DND-41 (cell line): ENCODE measurements at places on chromosomes 16 and 17.

GRCh38 chr17:64155751-64156544 lies 26.0 kb upstream of the ERN1 start:
- DNase-seq, result no peak

GRCh38 chr16:15566095-15566494 lies 76.9 kb downstream of the MARF1 start:
- no peak for DNase-seq

GRCh38 chr16:53529513-53529912 lies 26.5 kb upstream of the AKTIP start:
- no peak for DNase-seq

DNA sequence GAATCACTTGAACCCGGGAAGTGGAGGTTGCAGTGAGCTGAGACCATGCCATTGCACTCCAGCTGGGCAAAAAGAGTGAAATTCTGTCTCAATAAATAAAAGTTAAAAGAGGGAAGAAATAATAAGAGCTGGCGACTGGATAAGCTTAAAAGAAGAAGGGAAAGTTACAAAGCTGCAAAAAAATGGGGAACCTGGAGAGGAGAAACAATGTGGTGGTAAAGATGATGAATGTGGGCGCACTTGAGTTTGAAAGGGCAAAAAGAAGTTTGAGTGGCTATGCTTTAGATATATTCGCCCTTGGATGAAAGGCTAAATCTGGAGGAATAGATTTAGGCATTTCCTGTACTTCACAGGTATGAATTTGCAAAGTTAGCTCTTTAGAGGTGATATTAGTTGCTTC lies 53.0 kb upstream of the YPEL2 start:
- DNase-seq, result no peak

DNA sequence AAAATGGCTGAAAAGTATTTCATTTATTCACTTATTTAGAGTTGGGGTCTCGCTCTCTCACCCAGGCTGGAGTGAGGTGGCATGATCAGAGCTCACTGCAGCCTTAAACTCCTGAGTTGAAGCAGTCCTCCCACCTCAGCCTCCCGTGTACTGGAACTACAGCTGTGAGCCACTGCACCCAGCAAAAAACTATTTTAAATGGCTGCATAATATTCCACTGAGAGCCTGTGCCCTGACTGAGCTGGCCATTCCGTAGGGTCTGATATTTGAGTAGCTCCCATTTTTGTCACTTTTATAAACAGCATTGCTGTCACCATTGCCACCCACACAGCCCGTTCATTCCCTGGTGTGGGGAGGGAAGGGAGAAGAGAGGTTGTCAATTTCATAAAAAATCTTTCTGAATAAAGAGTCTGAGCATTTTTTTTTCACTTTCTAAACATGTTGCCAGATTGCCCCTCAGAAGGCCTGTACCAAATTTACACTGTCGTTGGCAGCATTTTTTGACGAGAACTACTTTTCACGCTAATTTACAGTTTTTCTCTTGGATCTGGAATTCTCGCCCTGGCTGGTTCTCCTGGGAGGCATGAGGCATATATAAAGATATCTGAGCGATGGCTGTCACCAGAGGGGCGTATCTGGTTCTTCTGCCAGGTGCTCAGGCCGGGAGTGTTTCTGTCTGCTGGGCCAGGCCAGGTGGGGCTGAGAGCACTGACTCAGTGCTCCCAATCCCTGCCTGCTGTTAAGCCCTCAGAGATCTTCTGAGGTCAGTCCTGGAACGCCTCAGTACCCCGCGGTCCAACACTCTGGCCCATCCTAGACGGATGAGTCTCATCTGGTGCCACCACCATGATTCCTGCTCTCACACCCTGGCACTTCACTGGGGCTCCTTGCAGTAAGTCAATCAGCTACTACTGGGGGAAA lies 7.2 kb upstream of the KIFC3 start:
- peak; percentile 19 for DNase-seq

GRCh38 chr16:85363881-85364280 lies 249.2 kb upstream of the GSE1 start:
- DNase-seq, result no peak

GRCh38 chr17:37701496-37701898 lies 43.4 kb downstream of the HNF1B start:
- peak; percentile 43 for DNase-seq

DNA sequence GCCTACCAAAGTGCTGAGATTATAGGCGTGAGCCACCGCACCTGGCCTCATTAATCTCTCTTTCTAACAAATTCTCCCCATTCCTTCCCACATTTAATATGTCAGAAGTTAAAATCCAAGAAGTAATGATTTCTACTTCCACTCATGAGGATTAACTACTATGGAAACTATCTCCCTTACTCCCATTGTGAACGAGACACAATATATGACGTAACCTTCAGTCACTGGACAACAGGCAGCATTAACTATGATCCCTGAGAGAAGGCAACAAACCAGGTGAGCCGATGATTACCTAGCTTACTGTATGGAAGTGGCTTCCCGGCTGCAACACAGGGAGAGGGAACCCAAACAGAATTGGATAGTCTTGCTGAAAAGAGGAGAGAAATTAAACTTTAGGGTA lies 20.0 kb downstream of the GLG1 start:
- DNase-seq, result no peak

DNA sequence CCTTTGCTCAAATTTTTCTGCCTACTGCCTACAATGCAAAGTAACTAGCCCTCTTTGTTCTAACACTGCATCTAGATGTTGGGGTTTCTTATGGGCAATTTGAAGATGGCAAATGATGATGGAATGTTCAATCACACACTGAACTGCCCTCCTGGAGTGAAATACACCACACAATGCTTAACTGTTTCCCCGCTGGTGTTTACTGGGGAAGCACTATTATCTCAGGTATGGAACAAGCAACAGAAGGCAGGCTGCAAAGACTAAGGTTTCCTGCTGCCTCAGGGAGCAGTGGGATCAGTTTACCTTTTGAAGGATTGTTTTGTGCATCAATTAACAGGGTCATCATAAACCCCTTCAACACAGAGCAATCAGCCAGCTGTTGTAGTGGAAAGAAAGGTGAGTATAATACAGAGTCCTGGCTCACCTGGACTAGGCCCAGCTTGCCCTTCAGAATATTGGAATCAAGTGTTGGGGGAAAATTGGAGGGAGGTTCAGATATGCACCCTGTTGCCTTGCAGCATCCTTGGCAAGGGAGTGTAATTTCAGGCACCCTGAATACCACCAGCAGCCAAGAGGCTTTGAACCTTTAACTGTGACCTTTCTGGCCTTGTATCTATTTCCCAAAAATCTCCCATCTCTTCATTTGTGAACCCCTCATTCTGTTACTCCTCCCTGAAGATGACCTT lies 105.4 kb upstream of the CDH11 start:
- DNase-seq, result no peak

DNA sequence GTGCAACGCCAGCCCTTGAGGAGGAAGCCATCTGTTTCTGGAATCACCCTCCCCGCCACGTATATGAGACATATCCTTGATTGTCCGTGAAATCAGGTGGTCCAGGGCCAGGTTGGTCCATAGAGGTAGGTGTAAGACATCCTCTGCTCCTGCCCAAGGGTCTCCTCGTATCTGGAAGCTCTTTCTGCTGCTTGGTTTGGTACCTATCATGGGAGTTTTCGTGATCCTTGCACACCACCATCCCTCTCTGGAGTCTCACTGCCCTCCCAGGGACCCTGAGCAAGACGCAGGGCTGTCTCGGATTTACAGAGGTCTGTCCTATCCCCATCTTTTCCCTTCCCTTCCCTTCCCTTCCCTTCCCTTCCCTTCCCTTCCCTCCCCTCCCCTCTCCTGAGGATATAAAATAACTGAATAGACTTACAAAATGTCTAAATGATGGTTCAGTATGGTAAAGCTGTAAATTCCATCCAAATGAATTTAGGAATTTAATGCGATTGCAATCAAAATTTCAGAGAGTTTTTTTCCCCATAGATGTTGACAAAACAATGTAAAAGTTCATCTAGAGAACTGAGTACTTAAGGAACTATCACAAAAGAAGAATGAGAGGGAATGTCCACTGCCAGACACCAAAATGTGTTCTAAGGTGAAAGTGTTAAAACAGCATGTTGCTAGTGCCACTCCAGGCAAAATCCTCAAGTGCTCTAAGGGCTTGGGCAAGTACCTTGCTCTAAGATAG lies 2.0 kb upstream of the CCDC42 start:
- DNase-seq, result no peak

- no peak for DNase-seq
Observed at GRCh38 chr16:87086156-87086555, 231.0 kb downstream of the C16orf95 start.

DNA sequence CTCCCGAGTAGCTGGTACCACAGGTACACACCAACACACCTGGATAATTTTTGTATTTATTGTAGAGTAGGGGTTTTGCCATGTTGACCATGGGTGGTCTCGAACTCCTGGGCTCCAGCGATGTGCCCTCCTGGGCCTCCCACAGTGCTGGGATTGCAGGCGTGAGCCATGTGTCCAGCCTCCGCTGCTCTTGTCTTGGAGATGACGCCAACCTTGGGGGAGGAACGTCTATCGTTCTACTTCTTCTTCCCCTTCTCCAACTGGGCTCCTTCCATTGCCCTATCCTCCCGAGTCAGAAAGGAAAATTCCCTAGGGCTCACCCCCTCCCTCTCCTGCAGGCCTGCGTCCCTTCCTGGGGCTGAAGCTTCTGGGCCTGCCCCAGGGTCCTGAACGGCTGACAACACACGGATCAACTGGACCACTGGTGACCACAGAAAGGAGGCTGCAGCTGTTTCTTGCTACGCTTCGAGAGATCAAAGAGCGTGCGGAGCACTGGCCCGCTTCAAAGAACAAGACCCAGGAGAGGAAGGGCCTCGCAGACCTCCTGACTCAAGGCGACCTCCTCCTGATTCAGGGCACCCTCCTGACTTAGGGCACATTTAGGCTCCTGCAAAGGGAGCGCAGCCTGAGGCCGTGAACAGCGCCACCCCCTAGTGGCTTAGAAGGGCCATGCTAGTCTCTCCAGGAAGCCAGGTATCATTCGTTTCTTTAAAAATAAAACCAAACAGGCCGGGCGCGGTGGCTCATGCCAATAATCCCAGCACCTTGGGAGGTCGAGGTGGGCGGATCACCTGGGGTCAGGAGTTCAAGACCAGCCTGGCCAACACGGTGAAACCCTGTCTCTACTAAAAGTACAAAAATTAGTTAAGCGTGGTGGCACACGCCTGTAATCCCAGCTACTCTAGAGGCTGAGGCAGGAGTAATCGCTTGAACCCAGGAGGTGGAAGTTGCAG lies 48.5 kb upstream of the HELZ start:
- DNase-seq, result peak; percentile 62

GRCh38 chr17:2656283-2656682 lies 55.3 kb downstream of the CLUH start:
- DNase-seq, result no peak

DNA sequence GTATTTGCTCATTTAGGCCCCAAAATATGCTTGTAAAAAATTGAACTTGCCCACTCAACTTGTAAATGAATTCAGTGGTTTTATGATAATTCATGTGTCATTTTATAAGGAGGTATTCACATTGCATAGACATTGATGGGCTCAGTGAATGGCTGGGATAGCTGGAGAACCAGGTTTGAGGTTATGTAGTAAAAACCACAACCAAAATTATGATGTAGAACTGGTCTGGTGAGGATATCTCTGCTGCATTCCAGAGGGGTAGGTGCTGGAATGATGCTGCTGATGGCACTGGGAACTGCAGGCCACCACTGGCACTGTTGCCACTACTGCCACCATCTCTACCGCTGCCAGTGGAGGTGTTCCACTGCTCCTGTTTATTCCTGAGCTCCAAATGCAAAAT lies 21.5 kb upstream of the RABEP1 start:
- DNase-seq, result no peak

DNA sequence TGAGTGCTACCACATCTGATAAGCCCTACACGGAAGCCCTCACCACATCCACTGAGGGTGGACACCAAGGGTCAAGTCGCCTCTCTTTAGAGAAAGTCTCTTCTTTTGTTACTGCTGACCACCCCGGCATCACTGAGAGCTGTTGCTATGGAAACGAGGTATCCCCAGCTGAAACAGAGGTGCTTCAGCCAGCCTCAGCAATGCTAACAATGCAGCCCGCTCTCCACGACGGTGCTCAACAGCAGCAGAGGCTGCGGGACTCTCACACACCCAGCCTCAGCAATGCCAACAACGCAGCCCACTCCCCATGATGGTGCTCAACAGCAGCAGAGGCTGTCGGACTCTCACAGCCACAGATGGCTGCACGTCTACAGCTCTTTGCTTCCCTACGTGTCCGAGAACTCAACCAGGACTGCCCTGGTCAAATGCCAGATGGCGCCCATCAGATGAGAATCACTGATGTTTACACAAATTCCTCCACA lies 41.4 kb downstream of the VPS53 start:
- no peak for DNase-seq

DNA sequence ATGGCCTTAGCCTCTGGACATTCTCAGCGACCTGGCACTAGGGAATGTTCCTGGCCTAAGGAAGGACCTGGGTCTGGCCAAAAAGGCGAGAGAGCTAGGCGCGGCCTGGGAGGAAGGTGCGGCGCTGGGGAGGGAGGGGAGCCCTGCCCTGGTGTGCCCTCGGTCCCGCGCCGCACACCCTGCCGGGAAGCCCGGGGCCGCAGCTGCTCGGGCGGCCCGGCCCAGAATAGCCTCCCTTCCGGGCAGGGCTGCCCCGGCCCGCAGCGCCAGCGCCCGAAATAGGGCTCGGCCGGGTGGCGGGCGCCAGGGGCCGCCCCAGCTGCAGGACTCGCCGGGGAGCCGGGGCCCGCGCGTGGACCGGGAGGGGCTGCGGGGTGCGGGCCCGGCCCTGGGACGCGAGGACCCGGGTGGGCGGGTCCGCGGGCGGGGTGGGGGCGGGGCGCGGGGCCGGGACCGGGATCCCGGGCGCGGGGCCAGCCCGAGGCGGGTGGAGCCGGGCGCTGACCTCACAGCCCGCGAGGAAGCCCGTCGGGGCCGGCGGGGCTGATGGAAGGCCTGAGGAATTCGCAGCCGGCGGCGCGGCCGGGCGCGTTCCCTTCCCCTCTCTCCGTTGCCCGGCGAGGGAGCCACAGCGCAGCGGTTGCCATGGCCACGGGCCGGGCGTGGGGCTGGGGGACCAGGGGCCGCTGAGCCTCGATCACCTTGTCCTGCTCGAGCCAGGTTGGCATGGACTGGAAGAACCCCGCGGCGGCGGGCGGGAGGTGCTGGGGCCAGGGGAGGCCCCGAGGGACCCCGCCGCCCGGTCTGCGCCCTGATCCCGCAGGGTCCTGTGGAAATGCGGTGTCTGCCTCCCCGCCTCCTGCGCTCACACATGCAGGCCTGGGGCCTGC lies 18.1 kb downstream of the SOCS3 start:
- no peak for DNase-seq
